A549 treated with dexamethasone at 1 μM for 4 hours (cell line): ENCODE measurements at places on chromosomes 13 and 19. TPM values are rescaled to one million over a fixed set of nuclear protein-coding genes. Genes with fewer than 3 reads are reported as not detected.

KIR3DL2 gene
- total RNA-seq, result not detected in 5 replicates

LILRA1 gene
- total RNA-seq, result not detected in 5 replicates

TYROBP gene
- not detected in 5 replicates for total RNA-seq

SOX21 gene
- total RNA-seq, result 0.21 to 0.43 TPM (median 0.40 TPM) in 5 replicates

OR7C1 gene
- not detected in 5 replicates for total RNA-seq

COX7A1 gene
- not detected in 5 replicates for total RNA-seq

PSG7 gene
- 0.04 to 0.11 TPM (median 0.06 TPM) in 5 replicates for total RNA-seq

TTC9B gene
- 0.25 to 0.54 TPM (median 0.32 TPM) in 5 replicates for total RNA-seq

ZNF724 gene
- total RNA-seq, result 0.63 to 1.7 TPM (median 0.92 TPM) in 5 replicates

CEACAM1 gene
- total RNA-seq, result 1.1 to 2.7 TPM (median 2.2 TPM) in 5 replicates

CBY2 gene
- 0.14 TPM in 1 of 5 replicates, not detected in the others for total RNA-seq
